ENCODE measurements at places on chromosomes 6 and 20.
A peak's percentile ranks its signal among the peaks of the same experiment; 100 is the strongest.

DNA sequence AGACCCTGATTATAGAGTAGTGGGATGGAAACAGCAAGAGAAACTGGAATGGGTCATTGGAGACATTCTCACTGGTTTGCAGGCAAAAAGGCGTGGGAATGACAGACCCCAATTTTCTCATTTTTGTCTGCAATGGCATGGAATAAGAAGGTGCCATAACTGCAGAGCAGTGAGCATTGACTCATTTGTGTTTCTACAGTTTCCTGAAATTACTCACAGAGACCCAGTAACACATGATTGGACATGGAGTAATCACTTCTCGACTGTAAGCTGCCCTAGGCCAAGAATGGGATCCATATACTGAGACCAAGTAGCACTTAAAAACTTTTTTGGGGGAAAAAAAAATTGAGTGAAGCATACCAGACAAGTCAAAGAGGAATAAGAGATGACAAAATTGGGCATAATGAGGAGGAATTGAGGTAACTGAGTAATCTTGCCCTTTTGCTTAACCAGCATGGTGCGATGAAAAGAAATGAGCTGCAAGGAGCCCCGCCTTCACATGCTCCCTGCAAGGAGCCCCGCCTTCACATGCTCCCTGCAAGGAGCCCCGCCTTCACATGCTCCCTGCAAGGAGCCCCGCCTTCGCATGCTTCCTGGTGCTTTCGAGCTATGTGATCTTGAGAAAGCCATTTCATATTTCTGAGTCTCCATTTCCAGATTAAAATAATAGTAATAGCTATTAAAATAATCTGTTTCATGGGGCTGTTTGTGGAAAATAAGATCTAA, 44.1 kb downstream of the NHSL1 start:
- DNase-seq: peak; percentile 64

GRCh38 chr6:159565181-159565710, 127.8 kb downstream of the SOD2 start:
- DNase-seq: no peak

DNA sequence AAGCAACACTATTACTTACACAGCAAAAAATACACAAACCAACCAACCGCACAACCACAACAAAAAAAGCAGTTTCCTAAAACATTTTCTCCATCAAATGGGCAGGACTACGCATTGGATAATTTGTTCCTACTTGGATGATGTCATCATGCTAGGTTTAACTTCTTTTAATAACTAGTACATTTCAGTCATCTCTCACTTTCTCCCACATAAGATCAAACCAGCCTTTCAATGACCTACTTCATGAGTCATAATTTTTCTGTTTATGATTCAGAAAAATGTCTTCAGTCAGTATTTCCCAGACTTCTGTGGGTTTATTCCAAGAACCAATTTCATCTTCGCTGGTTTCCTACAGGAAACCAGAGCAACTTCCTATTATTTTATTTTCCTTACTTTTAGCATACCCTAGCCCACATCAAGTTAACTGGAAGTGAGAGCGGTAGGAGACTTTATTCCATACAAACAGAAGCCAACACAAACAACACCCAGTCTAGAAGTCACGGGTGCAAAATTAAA, 134.2 kb downstream of the GMDS start:
- peak; percentile 27 for DNase-seq

- no peak for DNase-seq
Measured at GRCh38 chr20:4344670-4345069, 329.3 kb upstream of the RNF24 start.

- no peak for DNase-seq
Measured at GRCh38 chr20:16011056-16011455, 562.2 kb downstream of the KIF16B start.
